ENCODE measurements at places on chromosomes 16 and 17. TPM values are rescaled to one million over a fixed set of nuclear protein-coding genes. Genes with fewer than 3 reads are reported as not detected.

The HBA1 gene
- 1,094 TPM for total RNA-seq

The KRT33A gene
- not detected for total RNA-seq

The ATAD5 gene
- 0.70 TPM for total RNA-seq

The CCL8 gene
- 0.52 TPM for total RNA-seq

The C16orf74 gene
- 1.4 TPM for total RNA-seq

GRCh38 chr17:27485716-27486495, 29.7 kb downstream of the KSR1 start:
- no peaks in the 10 kb centered on the region for H3K36me3 ChIP-seq
- no peak overlapping the region for H3K4me3 ChIP-seq
- H3K27me3 ChIP-seq: no peaks in the 10 kb centered on the region
- no peak for DNase-seq

GRCh38 chr17:8091033-8091687, 3.6 kb upstream of the ALOX12B start:
- no peak overlapping the region for H3K27ac ChIP-seq
- no peaks in the 10 kb centered on the region for H3K27me3 ChIP-seq
- no peak for DNase-seq
- H3K4me3 ChIP-seq: no peak overlapping the region

GRCh38 chr17:73401911-73402310, 90.1 kb upstream of the CDC42EP4 start:
- no peaks in the 10 kb centered on the region for H3K4me1 ChIP-seq
- H3K27ac ChIP-seq: no peak overlapping the region
- no peak for DNase-seq
- no peaks in the 10 kb centered on the region for H3K36me3 ChIP-seq
- H3K27me3 ChIP-seq: no peaks in the 10 kb centered on the region
- H3K4me3 ChIP-seq: no peak overlapping the region

DNA sequence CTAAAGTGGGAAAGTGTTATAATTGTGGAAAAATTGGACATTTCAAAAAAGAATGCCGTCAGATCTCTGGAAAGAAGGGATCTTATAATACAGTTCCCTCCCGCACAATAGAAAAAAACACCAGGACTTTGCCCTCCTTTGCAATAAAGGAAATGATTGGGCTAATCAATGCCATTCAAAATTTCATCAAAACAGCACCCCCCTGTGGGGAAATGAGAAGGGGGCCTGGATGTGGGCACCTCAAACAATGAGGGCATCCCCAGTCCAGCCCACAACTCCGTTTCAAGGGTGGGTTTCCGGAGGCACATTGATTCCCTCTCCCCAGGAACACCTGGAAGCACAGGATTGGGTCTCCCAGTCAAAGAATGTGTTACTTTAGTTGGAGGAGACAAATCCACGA, 26.1 kb downstream of the CD300LG start:
- no peaks in the 10 kb centered on the region for H3K27me3 ChIP-seq
- no peak overlapping the region for H3K4me3 ChIP-seq
- H3K36me3 ChIP-seq: no peaks in the 10 kb centered on the region
- peak overlapping the region; percentile 87 for H3K27ac ChIP-seq
- H3K4me1 ChIP-seq: peaks cover 31% of the 10 kb centered on the region

GRCh38 chr17:62587554-62587953, 39.9 kb upstream of the MRC2 start:
- DNase-seq: no peak
- no peaks in the 10 kb centered on the region for H3K27me3 ChIP-seq
- H3K4me1 ChIP-seq: peaks cover 7% of the 10 kb centered on the region

- H3K27me3 ChIP-seq: no peaks in the 10 kb centered on the region
- no peak overlapping the region for H3K4me3 ChIP-seq
- no peak for DNase-seq
- no peaks in the 10 kb centered on the region for H3K4me1 ChIP-seq
- H3K27ac ChIP-seq: no peak overlapping the region
These were observed 6.0 kb upstream of the PRDM7 start for GRCh38 chr16:90083139-90083538.

DNA sequence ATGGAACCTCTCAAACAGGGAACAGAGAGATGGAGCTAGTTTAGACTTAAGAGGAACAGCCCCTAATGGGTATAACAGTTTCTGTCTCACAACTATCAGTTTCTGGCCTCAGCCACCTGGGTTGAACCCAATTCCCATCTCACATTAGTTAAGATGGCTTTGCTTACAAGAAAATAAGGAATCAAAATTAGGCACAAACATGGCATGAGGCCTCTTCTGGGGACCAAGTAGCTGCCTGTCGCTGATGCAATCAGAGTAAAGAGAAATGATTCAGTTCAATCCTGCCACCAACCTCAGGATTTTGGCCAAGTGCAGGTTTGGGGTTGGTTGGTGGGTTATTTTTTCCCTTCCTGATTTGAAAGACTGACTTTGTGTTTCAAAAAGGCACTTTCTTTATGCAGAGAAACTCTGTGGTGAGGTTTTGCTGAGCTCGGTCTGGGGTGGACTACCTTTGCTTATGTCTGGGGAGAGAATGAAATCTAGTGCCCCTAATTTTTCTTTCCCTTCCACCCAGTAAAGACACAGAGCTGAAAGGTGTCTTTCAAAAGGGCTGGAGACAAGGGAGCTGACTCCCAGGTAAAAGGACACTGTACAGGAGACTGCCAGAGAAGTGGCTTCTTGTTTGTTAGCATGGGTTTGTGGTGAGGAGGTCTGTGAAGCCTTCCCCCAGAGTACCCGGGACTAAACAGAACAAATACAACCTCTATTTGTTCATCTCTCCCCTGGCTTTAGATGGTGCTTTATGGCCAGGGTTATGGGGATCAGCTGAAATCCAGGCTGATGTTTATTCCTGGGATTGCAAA, 44.8 kb upstream of the NFAT5 start:
- no peak overlapping the region for H3K4me3 ChIP-seq
- no peaks in the 10 kb centered on the region for H3K4me1 ChIP-seq
- H3K36me3 ChIP-seq: no peaks in the 10 kb centered on the region
- DNase-seq: no peak
- H3K27me3 ChIP-seq: no peaks in the 10 kb centered on the region
- H3K27ac ChIP-seq: no peak overlapping the region

GRCh38 chr16:67436640-67437193, 5.8 kb downstream of the HSD11B2 start:
- H3K4me1 ChIP-seq: peaks cover 18% of the 10 kb centered on the region
- peaks cover 14% of the 10 kb centered on the region for H3K36me3 ChIP-seq
- DNase-seq: no peak

GRCh38 chr16:64950262-64950661, 171.6 kb downstream of the CDH11 start:
- no peaks in the 10 kb centered on the region for H3K4me1 ChIP-seq
- no peaks in the 10 kb centered on the region for H3K36me3 ChIP-seq
- no peak overlapping the region for H3K4me3 ChIP-seq
- H3K27ac ChIP-seq: no peak overlapping the region
- H3K27me3 ChIP-seq: no peaks in the 10 kb centered on the region
